Stimulated activated CD4-positive, alpha-beta T cell treated with anti-CD3 and anti-CD28 coated beads, Interleukin-1b, Interleukin-23, amount 100 ng/mL, for 4 hours (primary cell): ENCODE measurements at places on chromosomes 5 and 9.

- DNase-seq = no peak
Observed at GRCh38 chr9:126440940-126441339, 114.3 kb downstream of the MVB12B start.

DNA sequence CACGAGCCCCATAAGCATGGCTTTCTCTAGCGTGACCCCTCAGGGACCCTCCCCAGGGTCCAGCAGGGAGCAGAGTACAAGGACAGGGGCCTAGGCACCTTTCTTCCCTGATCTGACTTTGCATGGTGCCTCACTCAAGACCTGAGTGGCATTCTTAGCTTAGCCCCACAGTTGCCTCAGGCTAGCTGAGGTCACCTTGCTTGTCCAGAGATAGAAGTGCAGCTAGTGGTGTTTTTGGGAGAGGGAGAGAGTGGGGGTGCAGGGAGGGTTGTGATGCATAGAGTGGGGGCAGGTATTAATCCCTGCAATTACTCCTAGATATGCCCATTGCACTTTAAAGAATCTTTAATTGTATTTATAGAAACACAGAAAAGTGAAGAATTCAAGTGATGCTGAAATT lies 8.4 kb upstream of the TRIO start:
- no peak for DNase-seq

- no peak for DNase-seq
Observed at GRCh38 chr9:80485420-80486250, 913.9 kb downstream of the TLE4 start.

DNA sequence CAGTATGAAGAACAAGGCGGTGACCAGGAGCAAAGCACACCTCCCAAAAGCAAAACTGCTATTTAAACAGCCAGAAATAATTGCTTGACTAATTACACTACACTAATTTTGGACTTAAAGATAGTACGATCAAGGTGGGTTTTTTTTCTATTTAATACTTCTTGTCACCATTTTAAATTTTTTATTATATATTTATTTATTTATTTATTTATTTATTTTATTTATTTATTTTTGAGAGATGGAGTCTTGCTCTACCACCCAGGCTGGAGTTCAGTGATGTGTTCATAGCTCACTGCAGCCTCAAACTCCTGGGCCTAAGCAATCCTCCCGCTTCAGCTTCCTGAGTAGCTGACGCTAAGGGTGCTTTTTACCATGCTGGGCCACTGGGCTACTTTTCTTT lies 146.2 kb upstream of the IRX1 start:
- no peak for DNase-seq

GRCh38 chr5:171649075-171649401 lies 136.6 kb upstream of the SMIM23 start:
- no peak for DNase-seq

DNA sequence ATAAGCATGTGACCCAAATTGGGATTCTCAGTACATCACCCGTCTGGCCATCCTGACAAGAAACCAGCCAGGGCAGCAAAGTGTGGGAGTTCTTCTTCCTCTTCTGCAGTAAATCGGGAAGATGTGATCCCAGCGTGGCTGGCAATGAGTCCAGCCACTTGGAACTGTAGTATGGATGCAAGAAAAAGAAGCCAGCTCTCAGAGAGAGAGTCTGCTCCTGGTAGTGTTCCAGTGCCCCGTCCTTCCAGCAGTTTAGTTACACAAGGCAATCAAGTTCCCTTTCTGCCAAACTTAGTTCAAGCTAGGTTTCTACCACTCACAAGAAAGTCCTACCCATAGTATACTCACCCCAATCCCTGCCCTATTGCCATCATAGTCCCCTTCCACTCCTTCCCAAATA lies 65.6 kb downstream of the CDK5RAP2 start:
- DNase-seq = no peak

- DNase-seq = no peak
Observed at GRCh38 chr9:100277166-100277979, 75.4 kb downstream of the TEX10 start.

DNA sequence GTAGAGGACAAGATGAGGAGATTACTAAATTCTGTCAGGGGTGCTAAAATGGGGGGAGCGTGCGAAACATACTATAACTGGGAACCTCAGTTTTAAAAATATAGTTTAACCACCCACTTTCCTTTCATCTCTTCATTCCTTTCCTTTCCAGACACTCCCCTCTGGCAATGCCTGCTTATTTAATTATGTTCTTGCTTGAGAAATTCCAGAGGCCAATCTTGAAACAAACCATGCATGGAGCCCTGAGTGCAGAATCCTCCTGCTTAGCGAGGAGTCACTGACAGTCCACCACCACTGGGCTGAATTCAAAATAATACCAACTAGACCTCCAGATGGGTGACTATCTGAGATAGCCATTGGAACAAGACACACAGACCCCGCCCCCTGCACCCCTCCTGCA lies 29.7 kb upstream of the C9orf72 start:
- DNase-seq = no peak

GRCh38 chr9:73231203-73231602 lies 79.5 kb downstream of the ANXA1 start:
- no peak for DNase-seq

GRCh38 chr5:76537073-76537543 lies 86.1 kb downstream of the F2RL2 start:
- DNase-seq = no peak

DNA sequence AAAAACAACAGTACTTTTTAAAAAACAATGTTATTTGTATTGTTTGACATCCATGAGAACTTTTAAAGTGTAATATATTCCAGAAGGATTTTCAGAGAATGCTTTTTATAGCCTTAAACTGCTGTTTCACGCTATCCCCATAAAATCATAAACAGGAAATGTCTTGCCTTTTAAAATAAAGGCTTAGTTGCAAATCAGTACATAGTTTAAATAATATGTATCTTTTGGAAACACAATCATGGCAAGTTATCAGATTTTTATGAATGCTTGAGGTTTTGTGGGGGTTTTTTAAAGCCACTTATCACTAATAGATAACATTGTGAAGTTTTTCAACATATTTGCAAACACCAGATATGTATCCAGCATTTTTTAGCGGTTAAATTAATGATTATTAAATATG lies 37.2 kb upstream of the F2RL2 start:
- DNase-seq = no peak

DNA sequence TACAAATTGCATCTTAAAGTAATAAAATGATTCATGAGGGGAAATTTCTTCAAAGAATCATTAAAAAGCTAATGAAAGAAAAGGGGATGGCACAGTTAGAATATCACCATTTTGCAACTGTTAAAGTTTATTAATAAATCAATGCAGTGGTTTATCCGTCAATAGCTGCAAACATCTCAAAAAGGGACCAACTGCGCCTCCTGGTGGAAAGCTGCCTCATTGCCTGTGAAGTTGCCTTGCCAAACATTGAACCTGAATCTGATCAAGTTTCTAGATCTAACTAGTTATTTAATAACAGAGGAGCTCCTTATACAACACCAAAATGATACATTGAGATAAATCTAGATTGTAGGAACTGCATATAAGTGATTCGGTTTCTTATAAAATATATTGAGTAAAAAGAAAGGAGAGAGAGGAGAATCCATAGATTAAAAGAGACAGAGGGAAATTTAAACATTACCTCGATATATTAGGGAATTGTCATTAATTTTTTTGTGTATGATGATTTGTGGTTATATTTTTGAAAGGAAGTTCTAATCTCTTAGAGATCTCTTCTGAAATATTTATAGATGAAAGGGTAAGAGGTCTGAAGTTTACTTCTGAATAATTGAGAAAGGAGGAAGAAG lies 6.9 kb upstream of the NDUFB6 start:
- peak; percentile 70 for DNase-seq

- DNase-seq = no peak
Observed at GRCh38 chr9:95507464-95508241, 9.1 kb downstream of the PTCH1 start.

GRCh38 chr5:130078661-130079060 lies 174.4 kb downstream of the CHSY3 start:
- no peak for DNase-seq

DNA sequence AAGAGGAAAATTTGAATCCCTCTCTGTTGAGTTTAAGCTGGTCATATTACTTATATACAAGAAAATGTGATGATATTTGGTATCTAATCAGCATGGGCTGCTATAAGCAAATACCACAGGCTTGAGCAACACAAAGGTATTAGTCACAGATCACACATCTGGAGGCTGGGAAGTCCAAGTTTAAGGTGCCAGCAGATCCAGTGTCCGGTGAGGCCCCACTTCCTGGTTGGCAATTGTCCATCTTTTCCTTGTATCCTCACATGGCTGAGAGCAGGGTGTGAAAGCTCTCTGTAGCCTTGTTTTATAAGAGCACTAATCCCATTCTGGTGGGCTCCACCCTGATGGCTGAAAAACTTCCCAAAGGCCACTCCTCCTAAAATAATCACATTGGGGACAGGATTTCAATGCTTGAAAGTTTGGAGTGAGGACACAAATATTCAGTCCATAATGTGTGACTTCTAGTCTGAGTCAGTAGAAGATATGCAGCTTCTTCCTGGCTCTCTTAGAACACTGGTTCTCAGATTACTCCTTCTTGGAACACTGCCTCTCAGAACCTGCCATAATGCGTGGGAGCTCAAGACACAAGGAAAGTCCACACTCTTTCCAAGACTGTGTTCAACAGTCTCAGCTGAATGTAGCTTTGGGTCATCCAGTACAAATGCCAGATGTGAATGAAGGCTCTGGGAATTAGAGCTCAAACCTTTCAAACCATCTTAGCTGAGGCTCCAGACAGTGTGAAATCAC lies 124.1 kb downstream of the PRDM9 start:
- no peak for DNase-seq

DNA sequence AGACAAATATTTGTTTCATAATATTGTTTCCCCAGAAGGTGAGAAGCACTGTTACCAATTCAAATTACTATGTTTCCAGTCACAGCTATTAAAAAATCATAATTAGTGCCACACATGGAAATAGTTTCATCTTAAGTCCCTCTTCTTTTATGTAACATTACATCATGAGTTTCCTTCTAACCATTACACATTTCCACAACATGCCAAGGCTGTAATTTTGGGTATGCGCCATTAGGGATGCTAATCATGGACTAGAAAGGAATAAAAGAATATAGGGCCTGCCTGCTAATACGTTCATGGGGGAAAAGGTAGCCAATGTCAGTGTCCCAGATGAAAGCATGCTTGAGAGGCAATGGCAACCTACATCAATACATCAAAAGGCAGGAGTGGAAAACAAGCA lies 142.5 kb upstream of the LPAR1 start:
- DNase-seq = no peak

- DNase-seq = no peak
Observed at GRCh38 chr5:132030610-132031009, 19.2 kb upstream of the ACSL6 start.

DNA sequence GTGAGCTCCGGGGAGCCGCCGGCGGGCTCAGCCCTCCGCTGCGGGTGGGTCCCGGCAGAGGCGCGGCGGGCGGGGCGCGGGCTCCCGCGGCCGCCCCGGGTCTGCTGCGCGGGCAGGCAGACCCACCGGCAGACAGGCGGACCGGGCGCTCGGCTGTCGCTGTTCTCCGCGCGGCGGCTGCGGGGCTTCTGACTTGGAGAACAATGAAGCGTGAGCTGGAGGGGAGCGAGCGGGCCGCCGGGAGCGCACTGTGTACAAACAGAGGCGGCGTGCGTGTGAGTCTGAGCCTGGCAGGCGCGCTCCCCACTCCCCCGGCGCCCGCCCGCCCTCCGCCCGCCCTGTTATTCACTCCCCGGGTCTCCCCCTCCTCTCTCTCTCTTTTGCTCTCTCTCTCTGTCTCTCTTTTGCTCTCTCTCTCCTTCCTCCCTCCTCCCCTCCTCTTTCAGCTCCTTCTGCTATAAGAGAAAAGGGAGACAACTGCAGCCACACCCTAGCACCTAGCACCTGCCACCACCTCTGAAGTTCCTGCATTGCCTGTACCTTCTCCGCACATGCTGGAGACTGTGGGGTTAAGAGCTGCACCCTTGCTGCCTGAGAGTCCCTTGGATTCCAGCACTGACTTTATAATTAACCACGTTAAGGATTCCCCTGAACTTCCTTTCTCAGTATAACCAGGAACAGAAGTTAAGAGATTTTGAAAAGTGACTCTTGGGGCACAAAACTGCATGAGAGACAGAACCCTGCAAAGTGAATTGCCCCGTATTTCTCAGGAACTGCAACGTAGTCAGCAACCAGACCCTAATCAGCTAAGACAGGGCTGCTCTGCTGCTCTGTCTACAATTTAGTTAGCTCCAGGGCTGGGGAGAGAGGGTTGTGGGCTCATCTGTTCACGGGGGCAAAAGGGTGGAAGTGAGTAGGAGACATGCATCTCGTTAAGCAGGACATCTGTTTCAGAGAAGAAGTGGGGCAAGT lies at the start of gene EDIL3:
TSS of gene EDIL3 (minus strand) at position 277 of the 972 bp plus-strand sequence. CDS start 506 bp downstream, outside the sequence.
- DNase-seq = no peak

GRCh38 chr9:106700676-106701075 lies 162.3 kb upstream of the ZNF462 start:
- DNase-seq = no peak

DNA sequence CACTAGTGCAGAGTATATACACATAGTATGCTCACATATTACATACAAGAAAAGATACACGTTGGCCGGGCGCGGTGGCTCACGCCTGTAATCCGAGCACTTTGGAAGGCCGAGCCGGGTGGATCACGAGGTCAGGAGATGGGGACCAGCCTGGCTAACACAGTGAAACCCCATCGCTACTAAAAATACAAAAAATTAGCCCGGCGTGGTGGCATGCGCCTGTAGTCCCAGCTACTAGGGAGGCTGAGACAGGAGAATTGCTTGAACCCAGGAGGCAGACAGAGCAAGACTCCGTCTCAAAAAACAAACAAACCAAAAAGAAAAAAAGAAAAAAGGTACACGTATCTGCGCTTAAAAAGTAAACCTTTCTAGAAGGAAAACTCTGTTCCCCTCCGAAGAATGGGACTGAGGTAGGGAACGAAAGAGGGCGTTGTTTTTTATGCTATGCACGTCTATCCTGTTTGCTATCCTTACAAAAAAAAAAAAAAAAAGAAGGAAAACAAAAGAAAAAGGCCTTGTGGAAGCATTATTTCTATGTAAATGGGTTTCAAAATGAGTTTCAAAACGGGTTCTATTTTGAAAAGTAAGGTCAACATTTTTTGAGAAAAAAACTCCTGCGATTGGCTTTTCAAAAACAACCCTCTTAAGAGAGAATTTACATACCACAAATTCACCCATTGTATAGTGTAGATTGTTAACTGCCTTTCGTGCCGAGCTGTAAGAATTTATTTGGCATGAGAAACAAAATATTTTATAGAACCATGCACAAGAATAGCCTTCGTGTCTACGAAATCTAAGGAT lies 1.2 kb downstream of the AK3 start:
- no peak for DNase-seq

GRCh38 chr5:141858079-141858765 lies 20.0 kb downstream of the PCDH1 start:
- DNase-seq = no peak

GRCh38 chr5:158640593-158640980 lies 459.1 kb downstream of the EBF1 start:
- no peak for DNase-seq

- DNase-seq = no peak
Observed at GRCh38 chr5:77015938-77016569, 14.2 kb upstream of the AGGF1 start.
